ENCODE measurements at places on chromosomes 5 and 9.

DNA sequence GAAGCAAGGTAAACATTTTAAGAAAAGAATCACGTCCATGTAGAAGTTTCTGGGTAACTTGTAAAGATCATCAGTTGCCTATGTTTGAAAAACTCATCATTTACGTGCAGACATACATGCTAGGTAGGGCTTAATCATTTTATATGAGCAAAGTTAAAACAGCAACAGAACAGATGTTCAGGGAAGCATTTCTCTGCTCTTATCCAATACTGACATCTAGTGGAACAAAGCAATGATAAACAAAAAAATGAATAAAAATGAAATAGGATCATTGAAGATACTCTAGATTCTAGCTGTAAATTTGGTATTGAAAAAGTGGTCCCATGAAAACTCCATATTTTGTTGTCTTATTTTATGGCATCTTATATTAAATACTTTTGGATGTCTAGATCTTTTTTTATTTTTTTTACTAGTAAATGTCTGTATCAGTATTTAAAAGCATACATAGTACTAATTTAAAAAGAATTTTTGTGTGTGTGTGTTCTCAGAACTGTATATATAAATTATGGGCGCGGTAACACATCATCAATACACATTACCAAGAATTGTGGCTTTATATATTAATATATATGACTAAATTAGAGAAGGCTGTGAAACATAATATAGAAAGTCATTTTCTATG lies 1050.2 kb downstream of the CDH12 start:
- no peak for DNase-seq

DNA sequence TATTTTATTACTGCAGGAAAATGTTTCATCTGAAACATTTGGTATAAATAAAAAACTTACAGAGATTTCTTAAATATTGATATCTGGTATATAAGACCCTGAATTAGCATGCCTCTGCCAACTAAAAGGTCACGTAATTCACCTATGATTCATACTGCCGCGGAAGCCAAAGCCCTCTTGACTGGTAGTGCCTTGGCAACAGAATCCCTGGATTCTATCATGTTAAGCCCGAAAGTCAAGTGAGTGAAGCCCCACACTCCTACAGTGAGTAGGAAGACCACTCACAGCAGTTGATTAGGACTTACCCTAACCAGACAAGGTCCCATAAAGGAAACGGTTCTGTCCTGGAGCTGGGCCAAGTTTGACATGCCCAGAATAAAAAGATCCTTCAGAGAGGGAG lies 175.6 kb upstream of the NREP start:
- no peak for DNase-seq

- no peak for DNase-seq
Measured at GRCh38 chr5:95440825-95441224, 49.7 kb downstream of the FAM81B start.

GRCh38 chr9:119639287-119639955 lies 270.2 kb upstream of the BRINP1 start:
- no peak for DNase-seq

GRCh38 chr5:163475411-163475810 lies 15.0 kb downstream of the HMMR start:
- no peak for DNase-seq

GRCh38 chr5:134088291-134088690 lies 26.2 kb upstream of the TCF7 start:
- no peak for DNase-seq

GRCh38 chr5:78730300-78731094 lies 81.9 kb upstream of the LHFPL2 start:
- DNase-seq = no peak

GRCh38 chr9:131238402-131239021 lies 37.8 kb downstream of the FAM78A start:
- no peak for DNase-seq

DNA sequence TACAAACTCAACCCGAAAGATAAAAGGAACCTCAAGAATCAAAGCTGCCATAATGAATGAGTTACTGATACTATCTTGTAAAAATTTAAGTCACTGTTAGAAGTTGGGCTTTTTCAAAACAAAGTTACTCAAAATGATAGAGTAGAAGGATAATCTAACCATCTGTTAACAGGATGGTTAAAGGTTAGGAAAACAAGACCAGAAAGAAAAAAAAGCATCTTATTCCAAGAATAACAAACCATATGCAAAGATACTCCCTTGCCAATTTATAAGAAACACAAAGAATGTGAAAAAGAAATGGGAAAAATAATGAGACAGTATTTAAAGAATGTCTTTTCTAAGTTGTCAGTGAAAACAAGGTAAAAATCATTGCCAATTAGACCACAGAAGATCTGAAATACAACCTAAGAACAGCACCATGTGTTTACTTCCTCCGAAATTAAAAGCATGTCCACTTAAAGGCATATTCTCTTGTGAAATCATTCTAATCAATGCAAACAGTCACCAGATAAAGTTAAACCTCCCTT lies 51.2 kb downstream of the STRBP start:
- no peak for DNase-seq

- DNase-seq = no peak
Measured at GRCh38 chr5:137737349-137738131, 1.7 kb upstream of the KLHL3 start.

- no peak for DNase-seq
Measured at GRCh38 chr9:2761424-2761823, 44.1 kb downstream of the KCNV2 start.

- no peak for DNase-seq
Measured at GRCh38 chr9:125761676-125762450, 14.7 kb downstream of the PBX3 start.

DNA sequence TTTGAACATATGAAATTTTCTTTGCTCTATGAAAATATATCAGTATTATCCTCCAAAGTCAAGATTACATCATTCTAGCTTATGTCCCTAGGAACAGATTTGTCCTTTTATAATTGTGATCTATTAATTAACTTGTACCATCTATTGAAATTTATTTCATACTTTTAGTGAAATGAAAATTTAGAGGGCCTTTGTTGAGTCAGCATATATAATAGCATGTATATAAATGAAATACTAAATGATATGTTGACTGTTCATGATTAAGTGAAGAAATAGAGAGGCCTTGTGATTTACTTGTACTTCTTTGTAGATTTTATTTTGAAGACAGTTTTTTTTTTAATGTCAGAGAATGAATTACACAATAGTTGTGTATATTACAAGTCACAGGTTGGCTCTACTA lies 86.4 kb downstream of the PARP8 start:
- DNase-seq = no peak

DNA sequence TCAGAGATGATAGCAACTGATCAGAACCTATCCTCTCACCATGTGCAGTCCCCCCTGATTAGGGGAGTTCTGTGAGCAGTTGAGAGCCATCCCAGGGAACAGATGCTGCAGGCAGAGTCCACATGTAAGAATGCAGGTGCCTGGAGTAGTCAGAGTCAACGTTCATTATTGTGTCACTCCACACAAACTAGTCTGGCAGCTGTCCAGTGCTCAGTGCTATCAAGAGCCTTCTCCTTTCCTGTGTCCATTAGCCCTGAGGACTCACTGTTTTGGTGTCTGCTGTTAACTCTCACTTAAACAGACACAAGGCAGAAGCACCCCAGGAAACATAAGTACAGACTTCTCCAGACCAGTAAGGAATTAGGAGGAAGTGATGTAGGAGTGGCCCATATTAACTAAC lies 2.5 kb downstream of the SH3TC2 start:
- DNase-seq = no peak

DNA sequence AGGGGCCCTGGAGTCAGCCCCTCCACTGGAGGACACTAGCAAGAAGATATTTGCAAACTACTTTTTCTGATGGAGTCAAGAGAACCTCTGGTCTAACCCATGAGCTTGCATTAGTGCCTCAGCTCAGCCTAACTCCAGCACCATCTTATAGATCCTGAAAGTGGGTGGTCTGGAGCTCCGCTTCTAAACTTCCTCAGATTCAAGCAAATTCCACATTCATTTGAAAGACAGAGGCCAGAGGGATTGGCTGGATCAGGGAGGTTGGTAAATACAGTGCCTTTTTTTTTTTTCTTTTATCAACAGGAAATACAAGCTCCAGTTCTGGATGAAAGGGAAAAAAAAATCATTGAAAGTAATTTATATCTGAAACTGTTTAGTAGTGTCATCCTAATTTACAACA lies 99.9 kb downstream of the ENC1 start:
- DNase-seq = no peak

DNA sequence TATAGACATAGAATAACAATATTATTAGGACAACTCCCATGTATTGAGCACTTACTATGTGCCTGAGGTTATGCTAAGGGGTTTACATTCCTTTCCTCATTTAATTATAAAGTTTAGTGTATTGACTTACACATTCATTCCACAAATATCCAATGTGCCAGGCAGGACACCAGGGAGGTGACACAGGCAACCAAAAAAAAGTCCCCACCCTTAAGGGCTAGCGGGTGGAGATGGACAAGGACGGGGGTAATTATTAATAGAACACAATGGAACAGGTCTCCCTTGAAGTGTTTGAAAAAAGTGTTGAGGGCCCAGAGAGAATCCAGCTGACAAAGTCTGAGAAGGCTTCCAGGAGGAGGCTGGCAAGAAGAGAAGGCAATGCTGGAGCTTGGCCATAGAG lies 5.7 kb downstream of the TBC1D2 start:
- no peak for DNase-seq

DNA sequence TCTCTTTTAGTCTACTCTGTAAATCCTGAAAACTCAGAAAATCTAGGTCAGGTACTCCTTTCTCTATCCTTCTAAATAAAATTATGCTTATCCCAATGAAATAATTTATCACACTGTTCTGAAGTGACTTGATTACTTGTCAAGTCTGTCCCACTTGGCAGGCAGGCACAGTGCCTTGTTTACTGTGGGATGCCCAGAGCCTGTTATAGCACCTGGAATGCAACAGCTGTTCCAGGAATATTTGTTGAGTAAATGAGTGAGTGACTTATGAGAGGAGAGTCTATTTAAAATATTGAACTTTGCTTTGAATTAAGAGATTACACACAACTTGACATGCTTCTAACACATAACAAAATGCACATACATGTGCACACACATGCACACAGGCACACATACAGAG lies 130.0 kb downstream of the MPDZ start:
- DNase-seq = no peak

DNA sequence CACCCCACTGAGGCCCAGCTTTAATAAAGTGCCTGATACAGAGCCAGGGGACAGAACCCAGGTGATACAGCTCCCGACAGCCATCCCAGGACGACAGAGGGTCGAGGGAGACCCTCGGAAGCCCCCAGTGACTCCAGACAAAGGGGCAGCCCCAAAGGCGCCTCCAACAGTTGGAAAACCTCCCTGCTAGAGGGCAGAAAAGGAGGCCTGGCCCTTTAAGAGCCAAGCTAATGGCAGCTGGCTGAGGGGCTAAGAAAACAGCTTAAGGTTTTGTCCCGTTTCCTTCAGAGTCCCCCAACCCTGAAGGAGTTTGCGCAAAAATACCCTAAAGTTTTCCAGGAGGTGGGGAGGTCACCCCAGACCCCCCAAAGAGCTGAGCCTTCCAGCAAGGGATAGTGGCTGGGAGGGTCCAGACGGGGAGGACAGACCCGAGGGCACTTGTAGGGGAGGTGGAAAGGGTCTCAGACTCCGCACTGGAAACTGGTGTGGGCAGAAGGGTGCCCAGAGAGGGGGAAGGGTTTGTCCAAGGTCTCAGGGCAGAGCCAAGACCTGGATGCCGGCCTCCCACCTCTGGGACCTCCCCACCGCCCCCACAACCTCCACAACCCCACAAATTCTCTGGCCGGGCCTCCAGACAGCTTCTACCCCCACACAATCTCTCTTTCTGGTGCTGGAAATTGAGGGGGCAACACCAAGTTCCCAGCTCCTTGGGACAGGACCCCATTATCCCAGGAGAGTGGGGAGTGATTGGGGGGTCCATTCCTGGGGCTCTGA lies 8.2 kb upstream of the AK1 start:
- DNase-seq = no peak

DNA sequence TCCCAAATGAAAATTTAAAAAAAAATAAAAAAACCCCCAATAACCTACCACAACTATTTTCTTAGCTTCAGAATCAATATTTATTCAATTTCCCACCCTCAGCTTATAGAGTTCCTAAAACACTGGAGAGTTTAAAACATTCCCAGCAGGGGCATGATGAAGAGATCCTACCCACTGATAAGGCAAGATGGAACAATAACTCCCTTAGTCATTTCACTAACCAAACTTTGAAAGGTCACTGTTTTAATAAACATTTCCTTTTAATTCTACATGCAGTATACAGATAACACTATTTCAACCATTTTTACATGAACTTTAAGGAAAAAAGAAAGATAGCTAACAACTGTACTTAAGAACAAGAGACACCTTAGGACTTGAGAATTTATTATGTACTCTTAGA lies 34.9 kb upstream of the ACOT12 start:
- no peak for DNase-seq

DNA sequence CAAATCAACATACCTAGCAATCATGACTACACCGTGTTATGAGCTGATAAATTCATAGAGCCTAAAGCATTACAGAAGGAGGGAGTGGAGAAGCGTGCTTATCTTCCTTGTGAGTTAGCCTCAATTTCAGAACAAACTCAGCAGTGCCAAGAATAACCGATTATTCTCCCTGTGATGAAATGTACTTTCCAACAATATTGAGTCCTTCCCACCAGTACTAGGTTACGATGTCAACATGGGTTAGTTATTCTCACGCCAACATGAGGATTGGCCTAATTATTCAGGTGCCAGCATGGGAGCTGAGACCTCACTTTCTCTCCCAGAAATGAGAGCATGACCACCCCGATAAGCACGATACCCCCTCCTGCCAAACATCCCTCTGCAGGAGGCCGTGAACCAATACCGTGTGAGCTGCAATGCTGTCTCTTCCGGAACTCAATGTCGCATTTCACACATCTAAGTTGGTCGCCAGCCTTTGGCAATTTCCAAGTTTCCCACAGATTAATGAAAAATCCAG lies 193.7 kb downstream of the ENC1 start:
- no peak for DNase-seq

- DNase-seq = no peak
Measured at GRCh38 chr5:172178301-172178987, 9.6 kb downstream of the STK10 start.

GRCh38 chr9:116592970-116593369 lies 94.1 kb upstream of the TRIM32 start:
- DNase-seq = no peak

DNA sequence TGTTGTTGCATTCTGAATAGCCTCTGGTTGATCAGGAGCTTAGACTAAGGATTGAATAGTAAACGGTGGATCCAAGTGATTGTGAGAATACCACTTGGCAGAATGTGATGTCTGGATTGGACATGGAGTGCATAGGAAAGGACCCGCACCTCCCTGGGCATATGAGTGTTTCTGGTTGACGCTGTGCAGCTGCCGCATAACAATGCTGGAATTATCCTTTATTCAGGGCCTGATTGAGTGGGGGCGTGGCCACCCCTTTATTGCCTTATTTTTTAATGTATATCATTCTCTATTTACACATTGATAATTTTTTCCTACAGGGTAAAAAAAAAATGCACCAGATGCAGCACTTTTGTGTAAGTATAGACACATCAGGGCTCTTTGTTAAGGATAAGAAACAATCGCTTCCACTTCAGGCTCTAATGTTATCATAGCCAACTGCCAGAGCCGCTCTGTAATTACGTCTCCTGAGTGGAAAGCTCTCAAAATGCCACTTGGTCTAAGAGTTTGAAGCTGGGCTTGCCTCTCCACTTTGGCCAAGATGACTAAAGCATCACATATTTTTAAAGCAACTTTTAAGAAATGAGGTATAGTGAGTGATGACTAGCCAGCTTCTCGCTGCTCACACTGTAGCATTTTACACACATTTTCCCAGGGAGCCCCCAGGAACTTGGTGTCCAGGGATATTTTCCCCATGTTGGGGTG lies 5.7 kb downstream of the FGD3 start:
- DNase-seq = no peak

Data from BJ (cell line).